ENCODE measurements at places on chromosomes 13 and 19.

DNA sequence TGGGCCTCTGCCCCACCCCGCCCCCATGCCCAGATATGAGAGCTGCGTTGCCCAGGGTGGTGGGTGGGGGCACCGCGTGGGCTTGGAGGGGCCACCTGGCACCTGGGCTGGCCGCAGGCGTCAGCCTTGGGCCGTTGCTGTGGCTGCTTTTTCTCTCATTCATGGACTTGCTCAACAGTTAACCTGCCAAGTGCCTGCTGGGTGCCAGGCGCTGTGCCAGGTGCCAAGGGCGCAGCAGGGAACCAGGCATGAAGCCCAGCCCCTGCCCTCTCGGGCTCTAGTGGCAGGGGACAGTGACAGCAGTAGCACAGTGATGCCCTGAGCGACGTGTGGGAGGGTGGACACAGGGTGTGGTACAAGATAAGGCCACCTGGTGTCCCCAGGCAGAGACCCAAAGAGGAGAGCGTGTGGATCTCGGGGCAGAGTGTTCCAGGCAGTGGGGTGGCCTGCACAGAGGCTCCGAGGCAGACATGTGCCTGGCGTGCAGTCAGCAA is 28.1 kb downstream of the DHX34 start:
- DNase-seq = no peak

GRCh38 chr19:43624933-43625332 is 5.5 kb upstream of the ZNF428 start:
- DNase-seq = peak; percentile 83

DNA sequence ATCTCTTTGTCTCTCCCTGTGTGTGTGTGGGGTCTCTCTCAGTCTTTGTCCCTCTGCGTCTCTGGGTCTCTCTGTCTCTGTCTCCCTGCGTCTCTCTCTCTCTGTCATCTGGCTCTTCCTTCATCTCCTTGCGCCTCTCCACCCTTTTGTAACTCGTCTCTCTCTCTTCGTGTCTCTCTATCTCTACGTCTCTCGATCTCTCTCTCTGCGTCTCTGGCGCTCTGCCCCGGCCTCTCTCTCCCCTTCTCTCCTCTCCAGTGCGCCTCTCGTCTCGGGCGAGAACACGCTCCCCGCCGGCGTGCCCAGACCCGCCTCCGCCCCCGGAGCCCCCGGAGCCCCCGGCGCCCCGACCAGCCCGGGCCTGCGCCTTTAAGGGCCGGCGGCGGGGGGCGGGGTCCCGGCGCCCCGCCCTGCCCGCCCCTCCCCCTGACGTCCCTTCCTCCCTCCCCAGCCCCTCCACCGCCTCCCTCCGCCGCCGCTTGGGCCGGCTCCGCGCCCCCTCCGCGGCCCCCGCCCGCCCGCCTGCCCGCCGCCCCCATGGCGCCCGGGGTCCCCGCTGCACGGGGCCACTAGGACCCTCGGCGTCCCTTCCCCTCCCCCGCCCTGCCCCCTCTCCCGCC is at the start of gene MARK4:
MARK4 (plus strand) TSS at position 440 of the 620 bp plus-strand sequence. CDS start 318 bp downstream, outside the sequence.
- DNase-seq = peak; percentile 57

DNA sequence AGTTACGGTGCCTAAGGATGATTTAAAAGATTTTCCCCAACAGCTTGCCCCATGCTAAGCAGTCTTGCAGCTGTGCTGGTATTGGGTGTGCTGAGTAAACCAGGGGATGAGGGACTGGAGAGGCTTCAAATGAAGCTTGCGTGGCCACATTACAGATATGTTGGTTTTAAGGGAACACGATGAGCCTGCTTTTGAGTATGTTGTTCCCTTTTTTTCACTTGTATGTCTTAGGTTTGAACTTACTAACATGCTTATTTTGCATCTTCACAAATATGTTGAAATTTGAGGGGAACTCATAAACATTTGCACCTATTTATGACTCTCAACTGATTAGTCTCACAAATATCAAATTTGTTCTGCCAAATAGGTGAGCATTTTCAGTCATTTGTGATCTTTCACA is 2.0 kb upstream of the IL17D start:
- no peak for DNase-seq

- DNase-seq = no peak
Observed at GRCh38 chr13:74443631-74444030, 309.4 kb upstream of the KLF12 start.

GRCh38 chr19:33801411-33801810 is 4.7 kb downstream of the KCTD15 start:
- DNase-seq = no peak

- DNase-seq = no peak
Observed at GRCh38 chr19:23558541-23558940, 128.5 kb downstream of the ZNF675 start.

DNA sequence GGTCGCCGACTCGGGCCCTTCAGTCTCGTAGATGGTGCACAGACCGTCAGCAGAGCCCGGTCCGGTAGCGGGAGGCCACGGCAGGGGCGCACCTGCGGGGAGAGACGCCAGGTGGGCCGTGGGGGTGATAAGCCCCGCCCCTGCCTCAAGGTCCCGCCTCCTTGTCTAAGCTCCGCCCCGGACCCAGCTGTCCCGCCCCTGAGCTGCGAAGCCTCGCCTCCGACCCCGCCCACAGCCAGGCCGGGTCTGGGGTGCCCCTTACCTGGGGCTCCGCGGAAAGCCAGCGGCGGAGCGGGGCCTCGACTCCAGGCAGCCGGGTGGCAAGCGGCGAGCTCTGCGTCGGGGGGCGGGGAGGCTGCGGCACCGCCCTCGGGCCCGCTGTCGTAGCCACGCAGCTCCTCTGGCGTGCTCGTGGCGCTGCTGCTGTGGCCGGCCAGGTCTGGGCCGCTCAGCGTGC is 4.7 kb downstream of the PRR36 start:
- DNase-seq = peak; percentile 79

- DNase-seq = no peak
Observed at GRCh38 chr13:26557051-26557392, 461 bp upstream of the WASF3 start.

- DNase-seq = no peak
Observed at GRCh38 chr13:20684546-20684945, 19.0 kb upstream of the IL17D start.

GRCh38 chr19:51524666-51525264 is 6.7 kb downstream of the SIGLEC6 start:
- DNase-seq = no peak

DNA sequence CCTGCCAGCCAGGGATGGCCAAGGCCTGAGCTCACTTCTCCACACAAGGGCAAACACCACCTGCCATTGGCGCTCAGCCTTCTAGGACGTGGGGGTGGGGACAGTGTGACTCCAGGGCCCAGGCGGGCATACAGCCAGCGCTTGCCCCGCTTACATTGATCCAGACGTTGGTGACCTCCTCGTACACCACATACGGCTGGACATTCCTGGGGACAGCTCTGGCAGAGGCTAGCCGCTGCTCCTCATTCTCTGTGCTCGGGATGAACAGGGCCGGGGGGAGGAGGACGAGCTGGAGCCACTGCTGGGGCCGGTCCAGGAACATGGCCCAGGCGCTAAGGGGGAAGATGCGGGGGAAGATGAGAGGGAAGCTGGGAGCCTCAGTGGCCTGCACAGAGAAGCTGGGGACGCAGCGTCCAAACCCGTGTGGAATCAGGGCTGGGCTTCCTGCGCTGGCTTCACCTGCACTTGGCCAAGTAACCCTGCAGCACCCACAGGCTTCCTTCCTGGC is 25.1 kb upstream of the MYDGF start:
- DNase-seq = no peak

DNA sequence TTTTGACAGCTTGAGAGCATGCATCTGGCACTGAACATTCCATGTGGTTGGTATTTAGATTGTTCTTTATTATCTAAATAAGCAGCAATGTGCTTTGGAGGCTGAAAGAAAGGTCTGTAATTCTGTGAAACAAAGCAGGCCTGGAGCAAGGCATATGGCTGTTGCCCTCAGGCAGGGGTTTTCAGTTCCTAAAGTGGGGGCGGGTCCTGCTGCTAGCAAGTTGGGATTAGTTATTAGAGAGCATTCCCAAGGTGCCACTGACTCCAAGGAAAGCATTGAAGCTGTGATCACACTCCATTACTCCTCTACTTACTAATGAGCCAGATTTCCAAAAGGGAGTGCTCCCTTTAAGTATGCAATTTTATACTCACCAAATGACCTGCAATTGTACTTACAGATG is 432.2 kb downstream of the OLFM4 start:
- no peak for DNase-seq

- DNase-seq = no peak
Observed at GRCh38 chr13:92225861-92226260, 827.4 kb downstream of the GPC5 start.

DNA sequence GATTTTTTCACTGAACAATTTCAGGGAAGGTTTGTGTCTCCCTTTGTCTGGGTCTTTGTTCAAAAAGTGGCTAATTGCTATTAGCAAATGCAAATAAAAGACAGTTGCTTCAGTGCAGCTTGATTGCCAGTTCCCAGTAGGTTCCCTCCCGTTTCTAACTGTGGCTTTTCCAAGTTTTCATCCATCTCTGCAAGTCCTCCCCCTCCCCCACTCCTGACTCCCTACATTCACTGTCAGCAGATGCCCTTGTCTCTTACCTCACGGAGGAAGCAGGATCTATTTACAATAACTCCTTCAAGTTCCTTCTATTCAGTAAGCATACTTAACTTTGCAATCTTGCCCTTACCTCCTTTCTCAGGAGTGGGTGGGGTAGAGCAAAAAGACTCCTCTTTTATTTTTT is 55.4 kb upstream of the SCEL start:
- no peak for DNase-seq

DNA sequence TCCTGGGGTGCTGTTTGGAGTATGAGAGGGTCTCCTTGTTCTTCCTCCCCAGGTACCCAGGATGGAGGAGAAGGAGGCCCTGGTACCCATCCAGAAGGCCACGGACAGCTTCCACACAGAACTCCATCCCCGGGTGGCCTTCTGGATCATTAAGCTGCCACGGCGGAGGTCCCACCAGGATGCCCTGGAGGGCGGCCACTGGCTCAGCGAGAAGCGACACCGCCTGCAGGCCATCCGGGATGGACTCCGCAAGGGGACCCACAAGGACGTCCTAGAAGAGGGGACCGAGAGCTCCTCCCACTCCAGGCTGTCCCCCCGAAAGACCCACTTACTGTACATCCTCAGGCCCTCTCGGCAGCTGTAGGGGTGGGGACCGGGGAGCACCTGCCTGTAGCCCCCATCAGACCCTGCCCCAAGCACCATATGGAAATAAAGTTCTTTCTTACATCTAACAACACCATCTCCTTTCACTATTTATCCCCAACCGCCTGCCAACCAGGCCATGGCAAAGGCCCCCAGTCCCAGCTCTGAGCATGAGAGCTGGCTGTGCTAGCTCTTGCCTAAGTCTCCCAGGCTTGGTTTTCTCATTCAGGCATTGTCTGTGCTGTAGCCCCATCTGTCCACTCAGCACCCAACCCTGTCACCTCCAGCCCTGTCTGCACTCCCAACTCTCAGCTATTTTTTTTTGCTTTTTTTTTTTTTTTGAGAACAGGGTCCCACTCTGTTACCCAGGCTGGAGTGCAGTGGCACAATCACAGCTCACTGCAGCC is 11.2 kb downstream of the DKKL1 start:
- no peak for DNase-seq
